ENCODE measurements at places on chromosomes 6 and 20.

DNA sequence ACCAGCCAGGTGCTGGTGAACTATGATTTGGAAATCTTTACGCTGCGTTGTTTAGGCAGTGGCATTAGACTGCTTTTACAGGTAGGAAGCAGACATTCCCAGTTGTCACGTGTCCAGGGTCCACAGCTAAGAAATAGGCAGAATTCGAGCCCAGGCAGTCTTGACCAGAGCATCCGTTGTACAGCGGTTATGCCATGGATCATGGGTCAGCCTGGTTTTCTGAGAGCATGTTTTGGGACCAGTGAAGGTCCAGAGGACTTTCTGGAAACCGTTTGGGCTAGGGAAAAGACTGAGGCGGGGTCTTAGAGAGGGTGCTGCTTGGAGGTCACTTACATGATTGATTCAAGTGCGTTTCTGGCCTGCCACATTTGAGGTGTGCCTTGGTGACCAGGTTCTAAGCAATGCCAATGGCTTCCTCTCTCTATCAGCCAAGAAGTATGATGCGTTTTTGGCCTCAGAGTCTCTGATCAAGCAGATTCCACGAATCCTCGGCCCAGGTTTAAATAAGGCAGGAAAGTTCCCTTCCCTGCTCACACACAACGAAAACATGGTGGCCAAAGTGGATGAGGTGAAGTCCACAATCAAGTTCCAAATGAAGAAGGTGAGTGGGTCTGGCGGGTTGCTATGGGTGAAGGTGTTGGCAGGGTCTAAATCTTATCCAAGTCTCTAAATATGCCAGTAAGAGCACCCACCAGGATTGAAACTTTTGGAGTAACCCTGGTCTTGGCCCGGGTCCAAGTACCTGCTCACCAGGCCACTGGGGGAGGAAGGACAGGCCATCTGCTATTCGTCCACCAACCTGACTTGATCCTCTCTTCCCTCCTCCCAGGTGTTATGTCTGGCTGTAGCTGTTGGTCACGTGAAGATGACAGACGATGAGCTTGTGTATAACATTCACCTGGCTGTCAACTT lies 1.8 kb downstream of the RPL10A start:
- no peak for DNase-seq

- no peak for DNase-seq
These were observed 3.6 kb downstream of the RPS21 start for GRCh38 chr20:62390317-62391164.

- DNase-seq = no peak
These were observed 733.6 kb upstream of the MAN1A1 start for GRCh38 chr6:120083186-120083585.

DNA sequence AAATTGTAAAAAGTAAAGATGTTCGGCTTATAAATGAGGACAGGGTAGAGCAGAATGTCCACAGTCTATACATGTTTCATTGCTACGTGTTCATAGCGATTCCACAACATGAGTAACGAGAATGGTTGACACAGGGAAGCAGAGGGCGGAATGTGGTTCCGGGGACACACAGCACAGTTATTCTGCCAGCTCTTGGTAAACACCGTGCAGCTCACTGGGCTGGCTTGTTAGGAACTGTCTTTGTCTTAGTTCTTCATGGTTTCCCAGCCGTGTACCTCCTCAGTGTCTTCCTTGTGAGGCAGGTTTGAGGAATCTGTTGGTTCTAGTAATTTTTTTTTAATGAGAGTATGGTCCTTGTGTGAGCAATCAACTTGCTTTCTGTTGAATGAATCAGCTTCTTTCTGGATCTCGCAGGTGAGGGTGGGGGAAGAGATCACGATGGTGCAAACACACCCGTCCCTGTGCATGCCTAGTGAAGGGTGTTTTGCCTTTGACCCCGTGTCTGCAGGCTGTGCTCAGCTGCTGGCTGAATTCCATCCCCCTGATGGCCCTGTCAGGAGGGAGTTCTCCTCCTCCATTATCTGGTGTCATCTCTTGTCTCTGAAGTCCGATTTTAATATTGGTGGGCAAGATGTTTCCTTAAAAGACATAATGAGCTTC lies 168.2 kb downstream of the SMOC2 start:
- no peak for DNase-seq

GRCh38 chr6:18327626-18328025 lies 59.5 kb upstream of the RNF144B start:
- DNase-seq = no peak

GRCh38 chr6:14354919-14355572 lies 237.5 kb downstream of the CD83 start:
- DNase-seq = no peak

- no peak for DNase-seq
These were observed 160.5 kb upstream of the LAMP5 start for GRCh38 chr20:9353916-9354276.

Measured in esophagus squamous epithelium (tissue), 5 donors.